Smooth muscle cell of the umbilical artery (primary cell): ENCODE measurements at places on chromosomes 13 and 19. TPM values are rescaled to one million over a fixed set of nuclear protein-coding genes. Genes with fewer than 3 reads are reported as not detected.

The CEBPA gene
- 0.14 and 0.30 TPM in 2 replicates for total RNA-seq

The C13orf42 gene
- total RNA-seq, result not detected in 2 replicates

The NLRP9 gene
- not detected in 2 replicates for total RNA-seq

The PLIN4 gene
- 0.09 TPM in 1 of 2 replicates, not detected in the other for total RNA-seq

The CPT1C gene
- total RNA-seq, result 18.4 and 18.7 TPM in 2 replicates

The ZIM2 gene
- total RNA-seq, result not detected in 2 replicates

The ZNF99 gene
- total RNA-seq, result not detected in 2 replicates

The GPR18 gene
- not detected in 2 replicates for total RNA-seq

The IFNL4 gene
- total RNA-seq, result 0.09 TPM in 1 of 2 replicates, not detected in the other

The ADGRE1 gene
- not detected in 2 replicates for total RNA-seq

The SLC7A10 gene
- total RNA-seq, result not detected in 2 replicates

The GPI gene
- total RNA-seq, result 199 and 348 TPM in 2 replicates

The RABAC1 gene
- total RNA-seq, result 104 and 197 TPM in 2 replicates

The OR7A17 gene
- not detected in 2 replicates for total RNA-seq
